HepG2 (cell line): ENCODE measurements at places on chromosomes 13 and 19. TPM values are rescaled to one million over a fixed set of nuclear protein-coding genes. Genes with fewer than 3 reads are reported as not detected.

MTMR6 gene
- 7.8 and 12.5 TPM in 2 replicates for total RNA-seq

SMIM44 gene
- total RNA-seq = not detected in 2 replicates

PDE4A gene
- total RNA-seq = 1.1 TPM in 2 replicates

EXOC3L2 gene
- total RNA-seq = not detected in 2 replicates

BICRA gene
- total RNA-seq = 0.71 and 1.6 TPM in 2 replicates

COL4A1 gene
- total RNA-seq = not detected in 2 replicates

MISP3 gene
- 5.2 and 5.4 TPM in 2 replicates for total RNA-seq

LINGO3 gene
- not detected in 2 replicates for total RNA-seq

CDC42EP5 gene
- total RNA-seq = 0.83 and 1.6 TPM in 2 replicates

ABCC4 gene
- 9.6 and 11.3 TPM in 2 replicates for total RNA-seq

PEX11G gene
- not detected in 2 replicates for total RNA-seq

ZSCAN1 gene
- total RNA-seq = not detected in 2 replicates

SBSN gene
- total RNA-seq = not detected in 2 replicates

VSTM1 gene
- total RNA-seq = not detected in 2 replicates
